Smooth muscle cell of the pulmonary artery (primary cell): ENCODE measurements at places on chromosomes 16 and 17. TPM values are rescaled to one million over a fixed set of nuclear protein-coding genes. Genes with fewer than 3 reads are reported as not detected.

The KRT20 gene
- total RNA-seq = not detected in 2 replicates

The TRPV2 gene
- 71.5 and 83.5 TPM in 2 replicates for total RNA-seq

The DNAH9 gene
- total RNA-seq = not detected in 2 replicates

The C16orf92 gene
- not detected in 2 replicates for total RNA-seq

The HIC1 gene
- 28.5 and 38.2 TPM in 2 replicates for total RNA-seq

The ST6GALNAC1 gene
- total RNA-seq = 0.43 TPM in 1 of 2 replicates, not detected in the other

The CACNA1G gene
- total RNA-seq = 0.59 and 0.65 TPM in 2 replicates

The INO80E gene
- 15.2 and 23.6 TPM in 2 replicates for total RNA-seq

The OR3A3 gene
- total RNA-seq = 0.10 TPM in 1 of 2 replicates, not detected in the other

The ERN2 gene
- not detected in 2 replicates for total RNA-seq

The SDR42E2 gene
- total RNA-seq = not detected in 2 replicates

The CCDC92B gene
- total RNA-seq = not detected in 2 replicates

The DCTN5 gene
- 52.8 and 54.6 TPM in 2 replicates for total RNA-seq

The PERCC1 gene
- total RNA-seq = not detected in 2 replicates

The EPX gene
- not detected in 2 replicates for total RNA-seq

The MYH11 gene
- total RNA-seq = 0.59 and 1.2 TPM in 2 replicates

The TMC7 gene
- 0.85 and 2.7 TPM in 2 replicates for total RNA-seq

The TMEM132E gene
- 0.07 TPM in 2 replicates for total RNA-seq

The ARL5C gene
- total RNA-seq = not detected in 2 replicates

The SMURF2 gene
- total RNA-seq = 114 and 158 TPM in 2 replicates
